ENCODE measurements at places on chromosomes 7 and 10. TPM values are rescaled to one million over a fixed set of nuclear protein-coding genes. Genes with fewer than 3 reads are reported as not detected.

Gene TMEM225B
- total RNA-seq, result 0.29 TPM

Gene MKI67
- total RNA-seq, result 2.5 TPM

Gene ANXA8
- 0.72 TPM for total RNA-seq

Gene WNT8B
- not detected for total RNA-seq

Gene OPN1SW
- not detected for total RNA-seq

GRCh38 chr7:137453356-137453755 is 109.8 kb upstream of the PTN start:
- no peak for DNase-seq

GRCh38 chr7:68564306-68565135 is 1033.8 kb upstream of the AUTS2 start:
- DNase-seq, result no peak

Data from osteoblast (primary cell).